ENCODE measurements at places on chromosomes 13 and 19.

DNA sequence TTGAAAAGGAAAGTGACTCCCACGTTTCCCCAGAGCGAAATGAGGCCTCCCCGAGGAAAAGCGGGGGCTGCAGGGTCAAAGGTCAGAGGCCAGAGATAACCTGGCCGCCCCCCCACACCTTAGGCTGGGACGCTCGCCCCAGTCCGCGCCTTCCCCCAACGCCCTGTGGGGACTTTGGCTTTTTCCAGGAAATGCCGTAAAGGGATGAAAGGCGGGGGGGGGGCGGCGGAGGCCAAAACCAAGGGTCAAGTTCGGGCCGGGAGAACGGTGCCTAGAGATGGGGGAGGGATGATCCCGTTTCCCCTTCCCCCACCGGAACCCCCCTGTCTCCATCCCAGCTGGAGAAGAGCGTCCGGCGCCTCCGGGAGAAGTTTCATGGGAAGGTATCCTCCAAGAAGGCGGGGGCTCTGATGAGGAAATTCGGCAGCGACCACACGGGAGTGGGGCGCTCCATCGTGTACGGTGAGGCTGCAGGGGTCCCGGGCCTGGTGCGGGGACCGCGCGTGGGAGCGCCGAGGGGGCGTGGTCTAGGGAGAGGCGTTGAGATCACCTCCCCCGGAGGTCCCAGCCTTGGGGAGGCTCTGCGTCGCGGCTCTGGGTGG, 575 bp downstream of the SHFL start:
- no peak for DNase-seq

- peak; percentile 58 for DNase-seq
Measured at GRCh38 chr19:13277104-13277809, 127.0 kb downstream of the IER2 start.

DNA sequence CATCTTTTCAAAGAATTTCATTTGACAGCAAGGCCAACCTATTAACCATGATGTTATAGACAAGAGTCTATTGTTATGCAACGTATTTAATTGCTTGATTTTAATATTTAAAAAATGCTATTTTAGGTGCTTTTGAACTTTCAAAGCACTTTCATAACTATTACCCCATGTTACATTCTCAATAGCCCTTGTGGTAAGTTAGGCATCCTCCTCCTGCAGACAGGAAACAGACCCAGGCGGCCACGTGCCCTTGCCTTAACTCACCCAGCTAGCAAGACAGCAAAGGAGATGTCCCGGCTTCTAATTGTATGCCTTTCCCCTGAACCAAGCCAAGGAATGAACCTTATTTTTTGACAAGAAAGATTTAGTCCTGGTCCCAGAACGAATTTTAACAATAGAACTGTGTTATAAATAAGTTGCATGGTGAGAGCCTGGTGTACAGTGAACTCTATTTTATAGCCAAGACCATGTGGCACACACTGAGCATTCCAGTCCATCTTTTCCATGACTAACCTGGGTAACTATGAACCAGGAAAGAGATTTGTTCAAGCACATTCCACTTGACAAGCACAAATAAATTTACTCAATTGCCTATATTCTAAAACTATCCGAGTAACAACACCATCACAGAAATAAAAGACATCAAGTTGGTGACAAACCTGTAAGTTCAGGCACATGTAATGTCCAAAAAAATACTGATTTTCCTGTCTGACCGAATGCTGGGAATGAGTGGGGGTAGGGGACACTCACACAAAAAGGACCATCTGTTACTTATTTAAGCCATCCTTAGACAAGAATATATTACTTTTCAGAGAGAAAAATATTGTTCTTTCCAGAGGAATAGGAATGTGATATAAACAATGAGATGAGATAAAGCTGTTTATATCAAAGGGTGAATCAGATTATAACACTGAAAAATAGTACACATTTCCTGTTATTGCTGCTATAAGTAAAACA, 163.0 kb downstream of the EFNB2 start:
- no peak for DNase-seq

GRCh38 chr19:47447470-47448359, 24.0 kb downstream of the SLC8A2 start:
- no peak for DNase-seq

DNA sequence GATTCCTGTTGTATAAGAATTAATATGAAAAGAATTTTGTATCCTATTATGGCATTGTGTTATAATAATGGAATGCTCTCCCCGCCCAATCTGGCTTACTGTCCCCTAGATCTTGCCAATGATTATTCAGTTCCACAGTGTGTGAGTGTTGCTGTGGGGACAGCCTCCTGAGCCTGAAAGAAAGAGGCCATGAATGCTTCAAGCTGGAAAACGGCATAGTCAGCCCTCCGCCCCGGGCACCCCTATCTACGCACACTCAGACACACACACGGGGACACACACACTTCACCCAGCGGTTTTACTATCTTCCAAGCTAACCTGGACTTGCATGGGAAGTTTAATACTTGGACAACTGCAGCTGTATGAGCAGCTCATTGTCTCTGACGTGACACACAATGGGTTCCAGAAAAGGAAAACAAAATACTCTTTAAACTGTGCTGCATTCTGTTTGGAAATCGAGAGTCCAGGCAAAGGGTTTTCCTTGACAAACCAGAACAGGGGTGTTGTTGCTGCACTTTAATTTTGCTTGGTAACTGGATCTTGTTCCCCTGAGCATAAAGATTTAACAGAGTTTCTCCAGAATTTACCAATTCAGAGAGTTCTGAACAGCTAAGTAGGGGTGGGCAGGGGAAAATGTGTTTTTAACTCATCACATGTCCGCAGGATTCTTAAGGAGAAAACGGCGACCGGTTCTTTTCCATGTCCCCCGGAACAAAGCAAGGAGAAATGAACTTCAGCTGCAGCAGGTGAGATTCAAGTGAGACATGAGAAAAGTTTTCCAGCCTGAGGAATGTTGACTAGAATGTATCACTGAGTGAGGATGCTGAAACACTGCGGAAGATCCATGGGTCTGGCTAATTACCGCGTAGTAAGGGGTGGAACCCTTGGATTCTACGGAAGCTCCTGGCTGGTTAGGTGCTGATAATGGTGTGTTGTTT, 472.9 kb downstream of the FOXO1 start:
- no peak for DNase-seq

DNA sequence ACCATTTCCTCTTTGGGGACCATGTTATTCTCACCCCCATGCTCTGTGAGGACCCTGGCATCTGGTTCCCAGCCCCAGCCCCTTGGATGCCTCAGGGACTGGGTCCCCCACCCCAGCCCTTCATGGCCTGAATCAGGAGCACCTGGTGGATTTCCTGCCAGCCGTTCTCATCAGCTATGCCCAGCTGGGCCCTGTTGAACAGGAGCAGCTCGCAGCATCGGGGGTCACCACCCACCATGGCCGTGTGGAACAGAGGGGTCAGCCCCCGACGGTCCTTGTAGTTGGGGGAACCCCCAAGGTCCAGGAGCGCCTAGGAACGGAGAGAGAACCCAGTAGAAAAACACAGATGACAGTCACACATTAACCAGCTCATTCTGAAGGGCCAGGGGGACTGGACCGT, 7.8 kb downstream of the SHANK1 start:
- no peak for DNase-seq

DNA sequence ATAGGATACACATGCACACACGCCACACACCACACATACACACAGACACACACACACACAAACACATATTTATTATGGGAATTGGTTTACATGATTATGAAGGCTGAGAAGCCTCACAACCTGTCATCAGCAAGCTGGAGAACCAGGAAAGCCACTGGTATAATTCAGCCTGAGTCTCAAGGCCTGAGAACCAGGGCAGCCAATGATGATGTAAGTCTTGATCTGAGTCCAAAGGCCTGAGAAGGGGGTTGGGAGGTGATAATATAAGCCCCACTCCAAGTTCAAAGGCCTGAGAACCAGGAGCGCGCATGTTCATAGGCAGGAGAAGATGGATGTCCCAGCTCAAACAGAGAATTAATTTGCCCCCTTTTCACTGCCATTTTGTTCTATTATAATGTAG, 18.7 kb upstream of the SOX21 start:
- no peak for DNase-seq

GRCh38 chr19:10430505-10431253, 10.3 kb downstream of the PDE4A start:
- peak; percentile 81 for DNase-seq

DNA sequence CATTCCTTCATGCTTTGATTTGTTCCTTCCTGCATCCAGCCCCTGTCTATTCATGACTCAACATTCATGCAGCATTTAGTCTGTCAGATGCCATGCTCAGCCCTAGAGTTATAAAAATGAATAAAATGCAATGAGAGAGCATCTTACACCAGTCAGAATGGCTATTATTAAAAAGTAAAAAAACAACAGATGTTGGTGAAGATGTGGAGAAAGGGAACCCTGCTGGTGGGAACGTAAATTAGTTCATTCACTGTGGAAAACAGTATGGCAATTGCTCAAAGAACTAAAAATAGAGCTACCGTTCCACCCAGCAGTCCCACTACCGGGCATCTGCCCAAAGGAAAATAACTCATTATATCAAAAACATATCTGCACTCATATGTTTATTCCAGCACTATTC, 70.0 kb upstream of the GTF3A start:
- DNase-seq = no peak

Data from urothelium cell line (cell line).